ENCODE measurements at places on chromosomes 12 and 14.
A peak's percentile ranks its signal among the peaks of the same experiment; 100 is the strongest.

- no peak for DNase-seq
Measured at GRCh38 chr12:5779401-5779800, 165.7 kb downstream of the ANO2 start.

GRCh38 chr12:51048661-51049251, 629 bp downstream of the LETMD1 start:
- DNase-seq, result no peak

- DNase-seq, result no peak
Measured at GRCh38 chr12:62731055-62731820, 203.7 kb downstream of the PPM1H start.

DNA sequence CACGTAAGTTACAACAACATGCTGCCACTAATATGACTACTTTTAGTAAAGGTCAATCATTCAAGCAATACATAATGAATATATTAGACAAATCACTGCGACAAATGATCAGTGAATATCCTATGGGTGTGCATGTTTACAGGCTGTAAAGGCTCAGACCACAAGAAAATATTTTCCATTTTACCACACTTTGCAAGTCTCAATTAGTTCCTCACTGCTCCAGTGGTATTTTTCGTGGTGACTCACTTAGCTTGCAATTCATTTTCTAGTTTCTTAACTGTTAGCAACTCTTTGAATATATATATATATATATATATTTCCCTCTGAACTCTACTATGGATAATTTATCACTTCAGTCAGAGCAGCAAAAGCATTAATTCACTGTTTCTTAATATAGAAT, 96.9 kb downstream of the EML5 start:
- no peak for DNase-seq

GRCh38 chr12:120820884-120821510, 83.2 kb downstream of the SPPL3 start:
- peak; percentile 22 for DNase-seq

DNA sequence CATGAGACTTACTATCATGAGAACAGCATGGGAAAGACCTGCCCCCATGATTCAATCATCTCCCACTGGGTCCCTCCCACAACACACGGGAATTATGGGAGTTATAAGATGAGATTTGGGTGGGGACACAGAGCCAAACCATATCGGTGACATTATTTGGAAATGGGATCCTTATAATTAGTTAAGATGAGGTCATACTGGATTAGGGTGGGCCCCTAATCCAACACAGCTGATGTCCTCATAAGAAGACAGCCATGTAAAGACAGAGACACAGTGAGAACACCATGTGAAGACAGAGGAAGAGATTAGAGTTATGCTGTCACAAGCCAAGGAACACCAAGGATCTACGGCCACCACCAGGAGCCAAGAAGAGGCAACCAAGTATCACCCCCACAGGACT, 161.7 kb downstream of the SPTSSA start:
- no peak for DNase-seq

DNA sequence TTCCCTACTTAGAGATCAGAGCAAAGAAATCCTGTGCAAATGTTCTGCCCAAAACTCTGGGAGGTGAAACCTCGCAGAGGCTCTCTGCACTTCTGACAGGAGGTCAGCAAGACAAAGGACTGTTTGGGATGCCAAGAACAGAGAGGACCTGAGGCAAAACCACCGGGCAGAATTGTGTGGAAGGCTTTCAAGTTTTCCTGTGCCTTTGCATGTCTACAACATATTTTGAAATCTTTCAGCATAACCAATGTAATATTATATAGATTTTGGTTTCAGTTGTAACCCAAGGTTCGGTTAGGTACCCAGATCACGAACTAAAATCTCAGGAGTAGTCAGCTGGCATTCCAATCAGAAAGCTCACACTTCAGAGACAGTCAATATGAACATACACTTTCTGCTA, 99.4 kb upstream of the PLEKHA5 start:
- no peak for DNase-seq

- DNase-seq, result no peak
Measured at GRCh38 chr14:68401855-68402254, 391.0 kb downstream of the ZFP36L1 start.

DNA sequence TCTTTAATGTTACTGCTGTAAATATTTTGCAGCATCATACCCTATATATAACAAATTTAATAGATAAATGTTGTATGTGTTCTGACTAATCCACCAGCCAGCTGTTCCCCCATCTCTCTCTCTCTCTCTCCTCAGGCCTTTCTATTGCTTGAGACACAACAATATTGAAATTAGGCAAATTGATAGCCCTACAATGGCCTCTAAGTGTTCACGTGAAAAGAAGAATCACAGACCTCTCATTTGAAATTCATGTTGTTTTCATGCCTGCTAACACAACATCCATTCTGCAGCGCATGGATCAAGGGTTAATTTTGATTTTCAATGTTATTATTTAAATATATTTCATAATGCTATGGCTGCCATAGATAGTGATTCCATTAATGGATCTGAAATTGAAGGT, 1.8 kb upstream of the FSCB start:
- DNase-seq, result no peak

- DNase-seq, result peak; percentile 90
Measured at GRCh38 chr14:22561661-22562579, 27.1 kb downstream of the DAD1 start.

- DNase-seq, result no peak
Measured at GRCh38 chr14:89977668-89978067, 21.9 kb downstream of the TDP1 start.

GRCh38 chr12:93784339-93785086, 107.3 kb downstream of the CRADD start:
- no peak for DNase-seq

GRCh38 chr14:66974397-66975025, 214.7 kb upstream of the GARIN2 start:
- no peak for DNase-seq

GRCh38 chr12:2380946-2381345, 328.2 kb downstream of the CACNA1C start:
- DNase-seq, result no peak

- DNase-seq, result peak; percentile 85
Measured at GRCh38 chr14:68795597-68796417, 2.9 kb upstream of the ZFP36L1 start.

- DNase-seq, result no peak
Measured at GRCh38 chr12:96045566-96045965, 10.2 kb upstream of the LTA4H start.

- no peak for DNase-seq
Measured at GRCh38 chr12:121925358-121925695, 6.9 kb downstream of the CFAP251 start.

DNA sequence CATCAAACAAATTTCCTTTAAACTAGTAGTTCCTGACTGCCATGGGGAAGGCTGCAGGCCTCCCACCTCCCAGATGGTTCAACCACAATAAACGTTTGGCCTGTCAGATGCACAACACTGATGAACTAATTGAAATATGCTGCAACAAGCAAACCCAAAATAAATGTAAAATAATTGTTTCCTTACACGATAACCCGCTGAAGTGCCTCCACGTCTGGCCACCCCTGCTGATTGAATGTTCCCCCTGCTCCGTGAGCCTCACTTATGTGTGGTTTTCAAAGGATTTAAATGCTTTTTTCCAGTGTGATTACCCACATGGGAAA, 8.4 kb downstream of the PITPNM2 start:
- DNase-seq, result no peak

- DNase-seq, result peak; percentile 36
Measured at GRCh38 chr12:94603434-94604365, 46.7 kb downstream of the TMCC3 start.

- no peak for DNase-seq
Measured at GRCh38 chr12:3171195-3171591, 94.0 kb downstream of the TSPAN9 start.

GRCh38 chr14:90193925-90194324, 62.4 kb upstream of the PSMC1 start:
- DNase-seq, result peak; percentile 6
